ENCODE measurements at places on chromosomes 12 and 14.

GRCh38 chr12:120818416-120818815, 85.7 kb downstream of the SPPL3 start:
- DNase-seq: no peak

GRCh38 chr14:33996462-33996861, 45.6 kb upstream of the EGLN3 start:
- DNase-seq: no peak

DNA sequence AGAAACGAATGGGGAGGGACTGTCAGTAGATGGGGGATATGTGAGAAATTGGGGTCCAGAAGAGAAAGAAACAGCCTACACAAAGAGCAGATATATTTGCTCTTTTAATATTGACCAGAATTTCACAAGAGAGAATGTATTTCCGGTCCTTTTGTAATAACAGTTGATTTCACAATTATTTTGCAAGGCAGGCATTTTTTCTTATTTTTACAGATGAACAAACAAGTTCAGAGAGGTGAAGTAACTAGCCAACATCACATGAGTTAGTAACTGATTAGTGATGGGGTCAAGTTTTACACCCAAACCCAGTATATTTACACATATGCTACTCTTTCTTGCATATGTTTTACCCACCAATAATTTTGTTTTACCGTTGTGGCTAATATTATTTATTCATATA, 188.2 kb downstream of the NAV3 start:
- DNase-seq: no peak

DNA sequence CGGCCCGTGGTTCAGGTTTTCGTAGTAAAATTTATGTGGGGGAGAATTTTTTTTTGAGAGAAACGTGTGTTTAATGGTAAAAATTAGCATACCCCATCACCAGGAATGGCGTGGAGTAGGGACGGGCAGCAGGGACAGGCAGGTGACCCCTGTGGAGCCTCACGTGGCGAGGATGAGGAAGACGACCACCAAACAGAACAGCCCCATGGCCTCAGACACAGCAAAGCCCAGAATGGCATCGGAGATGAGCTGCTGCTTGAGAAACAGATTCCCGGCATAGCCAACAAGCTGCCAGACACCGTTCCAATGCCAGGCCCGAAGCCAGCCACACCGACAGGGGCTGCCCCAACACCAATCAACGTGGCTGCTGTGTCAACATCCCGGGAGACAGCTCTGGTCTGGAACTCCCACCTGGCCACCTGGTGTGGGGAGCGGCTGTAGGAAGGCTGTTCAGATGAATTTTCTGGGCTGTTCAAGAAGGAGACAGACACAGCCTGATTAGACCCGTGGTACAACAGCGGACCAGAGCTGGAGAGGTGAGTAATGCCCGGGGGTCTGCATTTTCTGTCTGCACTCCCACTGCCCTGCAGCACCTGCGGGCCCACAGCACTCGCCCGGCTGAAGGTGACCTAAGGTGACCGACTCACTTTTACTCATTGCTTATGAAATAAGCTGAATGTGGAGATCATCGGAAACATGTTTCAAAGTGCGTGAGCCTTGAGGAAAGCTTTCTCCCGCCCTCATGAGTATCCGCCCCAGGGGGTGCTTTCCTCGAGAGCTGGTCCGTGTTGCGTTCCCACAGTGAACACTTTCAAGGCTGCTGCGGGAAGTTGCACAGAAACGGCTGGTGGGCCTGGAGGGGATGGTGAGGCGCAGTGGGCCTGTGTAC, 10.6 kb downstream of the TMEM121 start:
- DNase-seq: no peak

DNA sequence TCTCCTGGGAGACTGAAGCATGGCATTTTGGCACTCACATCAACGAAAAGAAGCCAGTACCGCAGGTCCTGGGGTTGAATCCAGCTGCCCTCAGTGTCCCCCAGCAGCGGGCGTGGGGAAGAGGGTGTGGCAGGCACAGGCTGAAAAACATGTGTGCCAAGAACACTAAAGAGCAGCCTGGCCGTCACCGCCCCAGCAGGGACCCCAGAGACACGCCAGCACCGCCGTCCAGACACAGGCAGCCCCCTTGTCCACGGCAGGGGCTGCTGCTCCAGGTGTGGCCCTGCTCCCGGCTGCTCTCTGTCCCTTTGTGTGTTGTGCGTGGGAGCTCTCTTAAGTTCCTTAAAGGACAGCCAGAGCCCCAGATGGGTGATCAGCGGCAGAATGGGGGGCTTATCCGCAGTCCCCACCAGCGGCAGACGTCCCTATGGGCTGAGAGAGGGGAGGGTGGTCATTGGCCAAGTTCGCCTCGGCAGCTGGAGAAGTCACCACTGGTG, 556 bp downstream of the PHETA1 start:
- DNase-seq: no peak

DNA sequence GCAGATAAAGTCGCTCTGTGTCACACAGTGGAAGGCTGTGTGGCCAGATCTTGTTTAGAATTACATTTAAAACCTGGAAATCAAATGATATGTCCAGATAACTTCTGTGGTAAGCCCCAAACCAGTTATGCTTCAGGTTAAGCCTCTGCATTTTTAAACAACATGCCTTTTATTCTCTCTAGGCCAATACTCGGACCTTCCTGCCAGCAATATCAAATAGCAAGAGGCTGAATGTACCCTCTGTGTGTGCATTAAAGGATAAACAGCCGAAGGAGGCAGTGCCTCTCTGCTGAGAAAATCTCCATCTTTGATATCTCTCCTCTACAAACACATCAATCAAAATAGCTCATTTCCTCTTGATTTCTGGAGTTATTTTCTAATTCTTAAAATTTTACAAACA, 67.1 kb upstream of the TMEM260 start:
- no peak for DNase-seq

DNA sequence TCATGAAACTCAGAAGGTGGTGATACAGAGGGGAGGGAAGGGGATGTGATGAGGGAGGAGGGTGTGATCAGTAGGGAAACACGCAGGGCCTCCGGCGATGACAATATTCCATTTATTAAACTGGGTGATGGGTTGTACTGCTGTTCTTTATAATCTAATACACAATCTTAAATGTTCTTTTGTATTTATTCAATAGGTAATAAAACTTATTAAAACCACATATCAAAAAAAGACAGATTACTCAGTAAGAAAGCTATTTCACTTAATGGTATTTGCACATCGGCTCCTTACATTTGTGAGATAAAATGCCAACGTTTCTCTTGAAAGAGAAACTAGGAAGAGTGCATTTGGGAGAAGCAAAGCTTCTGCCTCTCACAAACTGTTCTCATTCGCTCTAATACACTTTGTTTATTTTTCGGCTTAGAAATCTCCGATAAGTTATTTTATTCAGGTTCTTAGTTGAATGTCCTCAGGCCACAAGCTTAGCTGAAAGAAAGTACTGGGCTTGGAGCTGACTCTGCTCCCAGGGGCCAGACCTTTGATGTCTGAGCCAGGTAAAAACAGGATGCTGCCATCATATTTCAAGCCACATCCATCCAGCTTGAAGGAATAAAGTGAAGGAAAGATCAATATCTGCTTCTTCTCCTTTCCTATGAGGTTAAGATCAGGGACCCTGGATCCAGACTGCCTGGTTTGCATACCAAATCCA, 17.5 kb downstream of the STON2 start:
- DNase-seq: no peak

- DNase-seq: no peak
These were observed 15.9 kb upstream of the CLEC4E start for GRCh38 chr12:8556531-8557097.

- DNase-seq: no peak
These were observed 207.4 kb downstream of the TMEM132D start for GRCh38 chr12:129696405-129696804.

- DNase-seq: no peak
These were observed 2.5 kb downstream of the HNF1A start for GRCh38 chr12:120980800-120981368.

DNA sequence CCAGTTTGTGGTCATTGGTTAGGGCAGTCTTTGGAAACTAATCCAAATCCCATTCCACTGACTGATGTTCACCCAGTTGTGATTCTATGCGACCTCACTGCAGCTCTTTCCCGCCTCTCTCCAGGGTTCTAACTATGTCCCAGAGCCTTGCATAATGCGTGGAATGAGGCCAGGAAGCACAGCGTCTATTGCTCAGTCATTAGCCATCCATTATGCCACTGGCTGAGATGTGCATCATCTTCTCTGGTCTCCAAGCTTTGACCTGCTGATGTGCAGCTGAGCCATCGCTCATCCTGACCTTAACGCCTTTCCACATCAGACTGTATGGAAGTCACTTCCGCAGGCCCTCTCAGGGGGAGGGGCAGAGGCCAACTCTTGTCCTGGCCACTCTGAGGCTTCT, 115.4 kb upstream of the VRK1 start:
- no peak for DNase-seq

DNA sequence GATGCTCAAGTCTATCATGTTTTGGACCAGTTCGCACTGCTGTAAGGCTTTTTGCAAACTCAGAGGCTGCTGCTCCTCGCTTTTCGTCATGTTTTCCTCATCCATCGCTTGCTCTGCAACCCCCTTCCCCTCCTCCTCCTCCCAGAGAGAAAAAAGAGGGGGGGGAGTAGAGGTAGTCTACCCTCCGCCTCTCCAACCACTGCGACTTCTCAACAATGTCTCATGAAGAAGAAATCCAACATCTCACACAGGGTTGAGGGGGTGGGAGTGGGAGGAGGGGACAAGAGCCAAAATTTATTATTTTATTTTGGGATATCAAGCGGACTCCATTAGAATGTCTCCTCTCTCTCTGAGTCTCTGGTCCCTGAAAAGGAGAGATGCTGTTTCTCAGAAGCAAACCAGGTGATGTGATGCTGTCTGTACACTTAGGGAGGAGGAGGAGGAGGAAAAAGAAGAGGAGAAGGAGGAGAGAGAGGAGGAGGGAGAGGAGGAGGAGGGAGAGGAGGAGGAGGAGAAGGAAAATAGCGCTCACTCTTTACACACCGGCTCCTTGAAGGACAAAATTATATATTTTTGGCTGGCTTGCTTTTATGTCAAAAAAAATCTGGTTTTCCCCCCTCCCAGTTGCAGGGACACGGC, 520 bp downstream of the KSR2 start:
- no peak for DNase-seq

DNA sequence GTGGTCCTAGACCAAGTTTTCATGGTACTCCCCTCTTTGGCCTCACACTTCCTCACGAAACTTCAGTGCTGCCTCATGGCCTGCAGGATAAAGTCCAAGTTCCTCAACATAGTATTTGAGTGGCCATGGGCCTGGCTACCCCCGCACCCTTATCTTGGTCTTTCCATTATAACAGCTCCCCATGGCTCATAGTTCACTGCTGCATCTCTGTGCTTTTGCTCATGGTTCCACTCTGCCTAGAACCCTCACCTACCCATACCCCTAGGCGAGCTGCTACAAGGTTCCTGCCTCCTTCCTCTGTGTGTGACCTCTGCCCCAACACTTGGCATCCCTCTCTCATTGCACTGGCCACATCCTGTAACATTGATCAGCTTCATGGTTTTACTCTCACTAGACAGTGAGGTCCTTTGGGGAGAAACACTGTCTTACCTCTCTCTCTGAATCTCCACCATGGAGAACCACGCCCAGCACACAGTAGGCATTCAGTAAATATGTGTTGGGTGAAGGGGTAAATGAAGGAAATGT, 158.9 kb downstream of the GPR65 start:
- no peak for DNase-seq

All from activated gamma-delta T cell treated with Interleukin-2 at 50 U/mL for 16 hours (primary cell).